SIG-M5 (cell line): ENCODE measurements at places on chromosomes 7 and 10.

GRCh38 chr10:96975136-96975535 is 143.0 kb downstream of the LCOR start:
- DNase-seq: no peak

- DNase-seq: no peak
Measured at GRCh38 chr10:52940921-52941320, 168.3 kb upstream of the MBL2 start.

DNA sequence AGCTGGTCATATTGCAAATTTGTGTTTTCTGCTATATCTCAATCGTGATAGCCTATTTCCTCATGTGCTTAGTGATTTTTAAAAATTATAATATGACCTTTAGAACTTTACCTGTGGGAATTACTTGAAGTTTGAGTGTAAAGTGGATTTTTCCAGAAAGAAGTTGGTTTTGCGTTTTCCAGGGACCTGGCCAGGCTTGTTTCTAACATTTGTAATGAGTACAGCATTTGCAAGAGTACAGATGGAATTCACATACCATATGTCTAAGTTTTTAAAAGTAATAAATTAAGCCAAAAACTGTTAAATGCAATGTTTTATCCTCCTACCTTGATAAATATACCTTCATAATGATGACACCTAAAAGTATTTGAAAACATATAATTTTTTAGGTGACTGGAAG is 443.2 kb downstream of the REEP3 start:
- no peak for DNase-seq

DNA sequence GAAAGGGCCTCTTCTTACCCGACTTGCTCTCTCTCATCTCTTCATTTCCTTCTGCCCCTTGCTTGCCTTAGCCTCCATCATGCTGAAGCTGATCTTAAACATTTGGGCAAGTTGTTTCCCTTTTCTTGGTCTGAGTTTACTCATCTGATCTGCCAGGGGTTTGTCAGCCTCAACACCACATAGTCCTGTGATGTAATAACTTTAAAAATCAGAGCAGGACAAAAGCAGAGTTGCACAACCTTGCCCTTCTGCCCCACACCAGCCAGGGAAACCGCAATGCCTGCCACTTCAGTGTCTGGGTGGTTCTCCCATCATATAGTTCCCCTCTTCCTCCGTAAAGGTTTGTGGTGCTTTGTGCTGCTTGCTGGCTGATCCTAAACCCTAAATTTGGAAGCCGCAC is 9.9 kb upstream of the LIPM start:
- no peak for DNase-seq

DNA sequence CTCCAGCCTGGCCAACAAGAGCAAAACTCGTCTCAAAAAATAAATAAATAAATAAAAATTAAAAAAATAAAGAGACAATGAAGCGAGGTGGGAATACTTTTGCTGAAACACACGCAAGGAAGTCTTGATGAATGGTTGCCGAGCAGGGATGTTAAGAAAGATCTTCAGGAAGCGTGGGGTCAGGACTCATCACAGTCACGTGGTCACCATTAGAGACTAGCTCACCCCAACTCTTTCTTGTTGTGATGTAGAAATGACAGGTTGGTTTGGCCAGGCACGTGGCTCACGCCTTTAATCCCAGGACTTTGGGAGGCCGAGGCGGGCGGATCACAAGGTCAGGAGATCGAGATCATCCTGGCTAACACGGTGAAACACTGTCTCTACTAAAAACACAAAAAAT is 28.9 kb upstream of the BAIAP2L1 start:
- DNase-seq: no peak

DNA sequence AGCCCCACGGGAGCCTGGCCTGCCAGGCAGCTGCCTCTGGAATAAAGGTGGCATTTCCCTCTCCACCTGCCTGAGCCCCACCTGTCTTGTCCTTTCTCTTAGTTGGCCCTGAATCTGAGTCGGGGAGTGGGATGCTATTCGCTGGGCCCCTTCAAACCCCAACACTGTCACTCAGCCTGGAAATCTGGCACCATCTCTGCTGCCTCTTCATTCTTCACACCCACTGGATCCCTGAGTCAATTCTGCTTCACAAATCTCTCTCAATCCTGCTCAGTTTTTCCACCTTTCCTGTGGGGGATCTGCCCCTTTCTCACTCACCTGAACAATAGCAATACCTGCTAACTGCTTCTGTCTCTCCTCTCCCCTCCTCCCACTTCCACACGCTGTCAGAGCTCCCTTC is 10.6 kb downstream of the CRTAC1 start:
- no peak for DNase-seq

- no peak for DNase-seq
Measured at GRCh38 chr10:63072951-63073350, 60.2 kb upstream of the NRBF2 start.

GRCh38 chr10:125881192-125881591 is at the start of gene DHX32:
Gene DHX32 (minus strand): TSS chr10:125881292. CDS start chr10:125880824, 468 bp downstream.
- no peak for DNase-seq

DNA sequence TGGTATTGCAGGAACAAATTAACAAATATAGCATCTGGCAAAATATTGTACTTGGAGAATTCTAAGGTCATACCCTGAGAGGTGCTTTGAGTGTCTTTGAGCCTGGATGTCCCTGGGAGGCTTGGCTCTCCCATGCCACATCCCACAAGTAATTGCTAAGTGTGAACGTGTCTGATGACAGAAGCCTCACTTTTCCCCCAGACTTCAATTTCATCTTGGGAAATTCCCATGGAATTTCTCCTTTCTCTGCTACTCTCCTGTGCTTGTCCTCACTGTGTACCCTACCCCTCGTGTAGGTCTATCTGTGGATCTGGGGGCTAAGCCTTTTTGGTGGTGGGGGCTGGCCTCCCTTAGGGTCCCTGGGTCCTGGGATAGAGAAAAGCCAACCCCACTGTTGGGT is 293.3 kb downstream of the TCF7L2 start:
- no peak for DNase-seq

DNA sequence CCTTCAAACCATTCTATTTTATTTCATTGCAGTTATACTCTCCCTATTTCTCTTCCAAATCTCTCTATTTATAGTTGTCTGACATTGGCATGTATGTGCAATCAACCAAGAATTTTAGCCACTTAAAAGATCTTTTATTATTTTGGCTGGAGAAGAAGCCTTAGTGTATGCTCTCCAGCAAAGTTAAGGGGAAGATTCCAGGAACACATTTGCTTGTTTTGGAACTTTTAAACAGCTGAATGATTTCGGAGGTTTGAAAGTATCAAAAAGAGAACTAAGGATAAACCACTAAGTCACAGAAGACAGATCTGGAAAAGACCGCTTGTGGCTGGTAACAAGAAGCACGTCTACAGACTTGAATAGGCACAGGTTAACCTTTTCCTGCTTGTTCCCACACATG is 182.2 kb upstream of the FZD1 start:
- DNase-seq: no peak

- DNase-seq: no peak
Measured at GRCh38 chr7:39413636-39414223, 152.5 kb upstream of the YAE1 start.

DNA sequence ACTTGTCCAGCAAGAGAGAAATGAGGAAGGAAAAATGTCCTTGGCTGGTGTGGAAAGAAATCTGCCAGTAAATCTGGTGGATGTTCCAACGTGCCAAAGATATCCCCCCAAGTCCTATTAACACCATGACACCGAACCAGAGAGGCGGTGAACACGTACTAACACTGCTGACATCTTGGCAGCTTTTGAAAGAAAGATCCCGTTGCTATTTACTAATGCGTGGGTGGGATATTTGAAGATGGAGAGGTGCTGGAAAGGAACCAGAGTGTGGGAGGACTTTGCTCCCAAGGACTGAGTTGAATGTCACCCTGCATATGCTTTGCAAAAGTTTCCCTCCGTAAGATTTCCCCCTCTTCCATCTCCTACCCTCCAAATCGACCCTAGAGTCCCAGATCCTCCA is 7.9 kb downstream of the CCDC3 start:
- DNase-seq: no peak

GRCh38 chr10:6347391-6347951 is 144.7 kb downstream of the PFKFB3 start:
- no peak for DNase-seq

DNA sequence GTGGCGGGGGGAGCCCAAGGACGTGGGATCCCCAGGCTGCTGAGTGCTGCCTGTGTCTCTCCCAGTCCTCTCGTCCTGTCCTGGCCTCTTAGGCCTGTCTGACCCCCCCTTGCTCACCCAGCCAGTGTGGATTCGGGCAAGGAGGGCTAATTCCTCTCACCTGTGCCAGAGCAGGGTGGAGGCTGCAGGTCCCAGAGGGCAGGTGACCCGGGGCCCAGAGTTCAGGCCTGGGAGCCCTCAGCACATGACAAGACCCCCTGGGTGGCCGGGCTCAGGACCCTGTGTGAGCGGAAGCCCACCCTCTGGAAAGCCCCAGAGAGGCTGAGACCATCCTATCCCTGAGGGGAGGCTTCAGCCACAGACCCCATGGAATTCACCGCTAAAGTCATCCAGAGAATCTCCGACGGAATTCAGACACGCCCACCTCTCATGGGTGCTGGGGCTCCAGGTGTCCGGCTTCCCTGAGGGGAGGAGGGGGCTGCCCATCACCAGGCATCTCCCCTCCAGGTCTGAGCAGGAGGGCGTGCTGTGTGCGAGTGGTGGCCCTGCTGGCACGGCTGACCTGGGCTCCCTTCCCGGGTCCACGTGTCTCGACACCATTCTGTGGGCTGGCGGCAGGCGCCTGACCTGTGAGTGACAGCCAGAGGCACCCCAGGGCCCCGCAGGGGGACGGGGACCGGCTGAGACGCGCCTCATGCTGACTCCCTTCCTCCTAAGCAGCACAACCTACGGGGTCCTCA is 5.0 kb downstream of the KNDC1 start:
- no peak for DNase-seq

DNA sequence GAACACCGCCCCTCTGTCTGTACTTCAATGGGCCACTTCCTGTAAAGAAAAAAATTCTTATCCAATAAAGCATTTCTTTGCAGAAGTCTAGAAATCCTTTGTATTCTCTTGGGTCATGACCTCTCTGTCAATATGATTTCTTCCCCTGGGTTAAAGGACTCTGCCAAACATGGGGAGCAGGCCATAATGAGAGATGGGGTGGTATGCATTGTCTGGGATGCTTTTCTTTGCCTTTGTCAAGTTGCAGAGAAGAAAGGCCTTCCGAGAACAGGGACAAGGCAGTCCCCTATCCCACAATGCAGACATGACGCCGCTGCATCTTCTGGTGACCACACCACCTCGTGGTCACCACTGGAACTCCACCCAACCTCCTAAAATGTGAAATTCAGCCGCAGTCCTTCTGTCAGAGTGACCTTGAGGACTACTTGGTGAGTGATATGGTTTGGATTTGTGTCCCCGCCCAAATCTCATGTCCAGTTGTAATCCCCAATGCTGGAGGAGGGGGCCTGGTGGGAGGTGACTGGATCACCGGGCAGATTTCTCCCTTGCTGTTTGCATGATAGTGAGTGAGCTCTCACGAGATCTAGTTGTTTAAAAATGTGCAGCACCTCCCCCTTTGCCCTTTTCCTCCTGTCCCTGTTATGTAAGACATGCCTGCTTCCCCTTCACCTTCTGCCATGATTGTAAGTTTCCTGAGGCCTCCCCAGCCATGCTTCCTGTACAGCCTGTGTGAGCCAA is 15.2 kb upstream of the FRMPD2 start:
- DNase-seq: no peak

- DNase-seq: no peak
Measured at GRCh38 chr10:132762267-132762666, 23.7 kb downstream of the NKX6-2 start.

DNA sequence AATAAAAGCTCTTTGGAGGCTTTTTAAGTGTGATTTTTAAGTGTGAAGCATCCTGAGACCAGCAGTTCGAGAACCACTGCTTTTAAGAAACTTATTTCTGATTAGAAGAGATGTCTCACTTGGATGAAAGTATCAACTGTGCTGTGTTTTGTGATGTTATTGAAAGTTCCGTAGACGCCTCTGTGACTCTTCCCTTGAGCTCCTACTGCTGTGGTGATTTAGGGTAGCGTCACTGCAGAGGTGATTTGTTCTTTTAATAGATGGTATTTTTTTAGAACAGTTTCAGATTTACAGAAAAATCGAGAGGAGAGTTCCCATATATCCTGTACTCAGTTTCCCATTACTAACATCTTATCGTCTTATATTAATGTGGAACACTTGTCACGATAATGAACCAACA is 29.5 kb downstream of the FBH1 start:
- DNase-seq: no peak

DNA sequence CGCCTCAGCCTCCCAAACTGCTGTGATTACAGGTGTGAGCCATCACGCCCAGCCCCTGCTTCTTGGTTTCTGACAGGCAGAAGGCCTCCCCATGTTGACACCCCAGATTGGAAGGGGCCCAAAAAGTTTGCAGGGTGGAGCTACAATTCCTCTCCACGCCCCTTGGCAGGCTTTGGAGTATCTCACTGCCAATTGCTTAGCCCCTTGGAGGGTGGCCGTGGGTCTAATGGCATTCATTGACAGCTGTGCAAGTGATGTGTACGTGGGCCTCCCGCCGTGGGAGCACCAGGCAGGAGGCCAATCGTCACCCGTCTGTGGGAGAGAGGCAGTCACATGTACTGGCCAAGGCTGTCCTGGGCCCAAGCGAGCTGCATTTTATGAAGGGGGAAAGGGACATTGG is 73.7 kb upstream of the PPIF start:
- DNase-seq: no peak

GRCh38 chr10:48505394-48506112 is 99.3 kb downstream of the ARHGAP22 start:
- no peak for DNase-seq

GRCh38 chr10:133445751-133446708 is 7.7 kb upstream of the SCART1 start:
- no peak for DNase-seq

GRCh38 chr10:11286261-11286852 is 268.7 kb downstream of the CELF2 start:
- DNase-seq: no peak

DNA sequence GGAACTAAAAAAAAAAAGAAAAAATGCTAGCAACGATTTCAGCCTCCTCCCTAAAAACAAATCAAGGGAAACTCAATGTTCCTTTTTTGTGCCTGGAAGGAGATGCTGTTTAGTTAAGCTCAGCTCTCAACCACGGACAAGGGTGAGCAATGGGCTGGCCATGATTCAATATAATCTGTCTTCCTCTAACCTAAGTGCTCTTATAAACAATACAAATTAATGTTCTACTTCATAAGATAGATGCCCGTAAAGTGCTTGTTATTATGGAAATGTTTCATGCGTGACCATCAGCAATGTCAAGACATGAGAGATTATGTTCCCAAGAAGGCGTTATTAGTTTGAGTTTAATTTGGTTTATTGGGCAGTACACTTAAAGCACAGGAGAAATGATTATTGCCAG is 320.3 kb downstream of the SFMBT2 start:
- DNase-seq: no peak
